ENCODE measurements at places on chromosomes 7 and 10. TPM values are rescaled to one million over a fixed set of nuclear protein-coding genes. Genes with fewer than 3 reads are reported as not detected.

The NXPH1 gene
- not detected for total RNA-seq

The TFPI2 gene
- total RNA-seq, result 435 TPM

The PON1 gene
- total RNA-seq, result not detected

The ABLIM1 gene
- 0.54 TPM for total RNA-seq

The AASS gene
- 6.3 TPM for total RNA-seq

The CALCR gene
- total RNA-seq, result not detected

The FBXL13 gene
- 0.43 TPM for total RNA-seq

GRCh38 chr10:93894516-93895378, 969 bp downstream of the SLC35G1 start:
- no peaks in the 10 kb centered on the region for H3K36me3 ChIP-seq
- H3K27me3 ChIP-seq, result no peaks in the 10 kb centered on the region
- no peak overlapping the region for H3K27ac ChIP-seq
- peak; percentile 31 for DNase-seq

GRCh38 chr7:34067005-34067778, 161.9 kb downstream of the BMPER start:
- DNase-seq, result no peak
- no peak overlapping the region for H3K4me3 ChIP-seq
- H3K27me3 ChIP-seq, result no peaks in the 10 kb centered on the region
- no peak overlapping the region for H3K27ac ChIP-seq
- peaks cover 58% of the 10 kb centered on the region for H3K36me3 ChIP-seq
- peaks cover 29% of the 10 kb centered on the region for H3K4me1 ChIP-seq

DNA sequence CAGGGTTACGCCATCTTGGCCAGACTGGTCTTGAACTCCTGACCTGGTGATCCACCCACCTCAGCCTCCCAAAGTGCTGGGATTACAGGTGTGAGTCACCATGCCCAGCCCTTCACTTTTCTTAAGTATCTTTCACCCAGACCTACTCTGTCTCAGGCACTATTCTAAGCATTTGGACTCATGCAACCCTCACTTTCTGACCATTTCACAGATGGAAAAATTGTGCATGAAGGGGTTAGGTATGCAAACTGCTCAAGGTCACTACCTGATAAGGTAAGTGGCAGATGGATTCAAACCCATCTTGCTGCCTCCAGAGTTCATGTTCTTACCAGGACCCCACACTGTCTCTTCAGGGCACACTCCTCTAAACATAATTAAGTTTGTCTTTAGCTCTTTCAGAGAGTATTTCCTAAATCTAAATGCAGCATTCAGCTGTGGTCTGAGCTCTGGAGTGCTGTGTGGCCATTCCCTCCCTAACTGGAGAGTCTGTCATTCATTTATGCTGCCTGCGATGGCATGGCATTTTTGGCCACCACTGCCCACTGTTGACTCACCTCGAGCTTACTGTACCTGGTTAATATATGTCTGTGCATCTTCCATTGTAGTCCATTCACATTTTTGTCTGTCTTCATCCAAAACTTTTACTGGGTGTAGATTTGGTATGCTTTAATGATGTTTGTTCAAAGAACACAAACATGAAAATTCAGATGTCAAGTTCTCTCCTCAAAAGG, 88.4 kb downstream of the CCDC71L start:
- H3K36me3 ChIP-seq, result no peaks in the 10 kb centered on the region
- DNase-seq, result no peak
- H3K27me3 ChIP-seq, result no peaks in the 10 kb centered on the region

- H3K4me1 ChIP-seq, result peaks cover 44% of the 10 kb centered on the region
- H3K27ac ChIP-seq, result no peak overlapping the region
- DNase-seq, result peak; percentile 79
- H3K36me3 ChIP-seq, result 0 out of 2 replicates have a peak, but pooled peaks cover 10% of the 10 kb centered on the region
- H3K27me3 ChIP-seq, result no peaks in the 10 kb centered on the region
Observed at GRCh38 chr10:89213191-89213808, 6.2 kb upstream of the CH25H start.

GRCh38 chr10:79292891-79293746, 54.1 kb upstream of the PPIF start:
- peaks cover 26% of the 10 kb centered on the region for H3K36me3 ChIP-seq
- no peak overlapping the region for H3K4me3 ChIP-seq
- peak overlapping the region; percentile 60 for H3K27ac ChIP-seq
- no peaks in the 10 kb centered on the region for H3K27me3 ChIP-seq

DNA sequence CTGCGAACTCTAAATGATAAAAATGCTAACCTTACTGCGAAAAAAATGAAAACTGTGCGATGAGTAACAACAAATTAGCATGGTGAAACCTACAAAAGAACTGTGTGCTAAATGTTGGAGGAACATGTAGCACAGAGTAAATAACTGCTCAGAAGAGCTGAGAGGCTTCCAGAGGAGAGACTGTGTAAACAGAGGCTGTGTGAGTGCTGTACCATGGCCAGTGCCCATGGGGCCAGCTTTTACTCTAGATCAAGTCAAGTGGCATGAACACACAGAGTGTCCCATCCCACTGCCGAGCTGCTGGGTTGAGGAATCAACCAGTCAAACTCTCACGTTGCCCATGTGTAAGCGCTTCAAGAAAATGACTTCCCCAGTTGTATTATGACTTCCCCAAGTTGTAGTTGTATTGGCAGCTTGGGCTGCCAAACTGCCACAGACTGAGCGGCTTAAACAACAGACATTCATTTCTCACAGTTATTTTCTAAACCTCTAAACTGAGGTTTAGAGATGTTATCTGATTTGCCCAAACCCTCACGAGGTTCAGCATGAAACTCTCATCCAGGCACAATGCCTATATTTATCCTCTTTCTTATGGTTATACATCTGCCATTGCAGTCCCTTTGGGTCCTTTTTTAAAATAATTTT, 270.7 kb downstream of the ABCA13 start:
- no peak overlapping the region for H3K4me3 ChIP-seq
- no peaks in the 10 kb centered on the region for H3K36me3 ChIP-seq
- DNase-seq, result no peak

GRCh38 chr7:2520131-2520760, 672 bp downstream of the LFNG start:
- peak; percentile 60 for DNase-seq
- no peak overlapping the region for H3K27ac ChIP-seq
- H3K27me3 ChIP-seq, result no peaks in the 10 kb centered on the region
- H3K4me3 ChIP-seq, result peak overlapping the region; percentile 69

- H3K4me3 ChIP-seq, result no peak overlapping the region
- H3K36me3 ChIP-seq, result no peaks in the 10 kb centered on the region
- H3K27me3 ChIP-seq, result no peaks in the 10 kb centered on the region
- no peak for DNase-seq
Observed at GRCh38 chr10:133184591-133185244, 24.7 kb downstream of the KNDC1 start.

DNA sequence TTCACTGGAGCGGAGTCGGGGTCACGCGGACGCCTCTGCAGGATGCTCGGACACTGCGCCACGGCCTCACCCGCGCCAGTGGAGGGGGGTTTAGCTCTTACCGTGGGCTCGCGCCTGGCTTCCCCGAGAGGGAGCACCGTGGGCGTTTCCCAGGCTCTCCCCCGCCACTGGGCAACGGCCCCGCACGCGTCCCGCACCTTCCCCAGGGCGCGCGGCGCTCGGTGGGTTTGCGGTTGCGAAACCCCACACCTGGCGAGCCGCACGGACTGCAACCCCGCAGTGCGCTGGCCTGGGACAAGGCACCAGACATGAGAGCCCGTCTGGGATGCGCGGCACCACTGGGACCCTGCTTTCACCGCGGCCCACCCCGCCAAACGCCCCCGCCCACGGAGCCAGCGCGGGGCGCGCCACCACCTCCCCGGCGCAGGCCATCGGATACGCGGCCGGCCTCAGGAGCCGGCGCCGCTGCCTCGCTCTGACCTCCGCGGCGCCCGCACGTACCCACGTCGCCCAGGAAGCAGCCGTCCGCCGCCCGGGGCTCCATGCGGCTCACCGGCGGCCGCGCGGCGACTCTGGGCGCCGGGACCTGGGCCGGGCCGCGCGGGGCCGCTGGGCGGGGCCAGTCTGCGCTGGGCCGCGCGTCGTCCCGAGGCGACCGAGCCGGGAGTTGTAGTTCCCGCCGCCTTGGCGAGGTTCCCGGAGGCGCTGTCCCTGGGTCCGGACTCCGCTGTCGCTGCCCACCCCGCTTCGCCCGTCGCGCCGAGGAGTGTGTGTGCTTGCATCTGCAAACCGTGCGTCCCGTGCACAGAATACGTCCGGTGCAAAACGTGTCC, at the start of gene ASB13:
Gene ASB13 (minus strand): TSS at position 588 of the 833 bp plus-strand sequence. CDS start 44 bp downstream, at position 544.
- peak within 1 kb of the TSS; percentile 86 for H3K4me3 ChIP-seq
- no peaks in the 10 kb centered on the region for H3K36me3 ChIP-seq
- H3K27me3 ChIP-seq, result no peaks in the 10 kb centered on the region
